Stimulated activated CD8-positive, alpha-beta memory T cell treated with anti-CD3 and anti-CD28 coated beads, Interleukin-15, amount 100 ng/mL, for 24 hours (primary cell): ENCODE measurements at places on chromosomes 1 and 21.

- no peak for DNase-seq
Observed at GRCh38 chr1:44713321-44713781, 17.6 kb downstream of the RNU5D-1 start.

- DNase-seq, result no peak
Observed at GRCh38 chr1:222161676-222162075, 386.2 kb downstream of the HHIPL2 start.

DNA sequence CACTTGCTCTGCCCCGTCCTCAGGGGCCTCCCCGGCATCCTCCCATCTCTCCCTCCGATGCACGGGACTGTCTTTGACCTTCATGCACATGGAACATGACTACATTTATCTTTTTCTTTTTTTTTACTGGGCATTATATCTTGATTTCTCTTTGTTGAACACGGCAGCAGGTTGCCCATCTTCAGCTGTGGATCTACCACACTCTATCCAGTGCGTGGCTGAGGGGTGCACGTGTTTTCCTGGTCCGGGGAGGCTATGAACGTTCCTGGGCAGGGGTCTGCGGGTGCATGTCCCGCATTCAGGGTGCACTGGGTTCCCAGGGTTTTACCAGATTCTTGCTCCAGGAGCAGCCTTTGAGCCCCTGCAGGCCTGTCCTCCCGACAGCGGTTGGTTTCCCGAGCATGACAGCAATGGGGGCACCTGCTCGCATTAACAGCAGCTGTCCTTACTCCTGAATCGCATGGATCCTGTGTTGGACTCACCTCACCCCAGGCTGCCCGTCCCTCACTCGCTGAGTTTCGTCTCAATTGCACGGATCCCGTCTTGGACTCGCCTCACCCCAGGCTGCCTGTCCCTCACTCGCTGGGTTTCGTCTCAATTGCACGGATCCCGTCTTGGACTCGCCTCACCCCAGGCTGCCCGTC lies 7.4 kb downstream of the POFUT2 start:
- no peak for DNase-seq

GRCh38 chr1:55542901-55543504 lies 327.8 kb upstream of the USP24 start:
- DNase-seq, result no peak

GRCh38 chr1:70090141-70090540 lies 115.2 kb downstream of the LRRC40 start:
- no peak for DNase-seq

- DNase-seq, result no peak
Observed at GRCh38 chr1:66384258-66384921, 149.6 kb upstream of the SGIP1 start.

DNA sequence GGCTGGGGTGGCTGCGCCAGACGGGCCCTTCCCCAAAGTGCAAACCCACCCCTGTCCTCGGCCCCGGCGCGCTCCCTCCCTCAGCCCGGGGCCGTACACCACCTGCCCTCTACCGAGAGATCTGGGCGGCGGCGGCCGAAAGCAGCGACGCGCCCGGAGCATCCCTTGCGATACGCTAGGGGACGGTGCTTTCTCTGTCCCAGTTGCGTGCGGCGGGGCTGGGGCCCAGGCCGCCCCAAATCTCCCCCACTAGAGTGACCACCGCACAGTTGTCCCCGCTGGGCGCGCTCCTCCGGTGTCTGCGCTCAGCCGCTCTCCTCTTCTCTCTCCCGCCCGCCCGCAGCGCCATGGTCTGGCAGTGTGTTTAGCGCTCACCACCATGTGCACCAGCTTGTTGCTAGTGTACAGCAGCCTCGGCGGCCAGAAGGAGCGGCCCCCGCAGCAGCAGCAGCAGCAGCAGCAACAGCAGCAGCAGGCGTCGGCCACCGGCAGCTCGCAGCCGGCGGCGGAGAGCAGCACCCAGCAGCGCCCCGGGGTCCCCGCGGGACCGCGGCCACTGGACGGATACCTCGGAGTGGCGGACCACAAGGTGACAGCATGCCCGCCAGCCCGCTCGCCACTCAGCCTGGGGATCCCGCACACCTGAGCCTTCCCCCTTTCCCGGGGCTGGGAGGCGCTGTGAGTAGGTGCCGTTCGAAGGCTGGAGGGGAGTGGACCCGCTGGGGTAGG lies 1.0 kb downstream of the ST6GALNAC5 start:
- DNase-seq, result no peak

- DNase-seq, result no peak
Observed at GRCh38 chr1:230900984-230901383, 32.7 kb upstream of the C1orf198 start.

GRCh38 chr21:45817345-45817744 lies 164.2 kb upstream of the COL6A1 start:
- DNase-seq, result no peak

- DNase-seq, result no peak
Observed at GRCh38 chr1:246319083-246319714, 187.9 kb downstream of the SMYD3 start.

DNA sequence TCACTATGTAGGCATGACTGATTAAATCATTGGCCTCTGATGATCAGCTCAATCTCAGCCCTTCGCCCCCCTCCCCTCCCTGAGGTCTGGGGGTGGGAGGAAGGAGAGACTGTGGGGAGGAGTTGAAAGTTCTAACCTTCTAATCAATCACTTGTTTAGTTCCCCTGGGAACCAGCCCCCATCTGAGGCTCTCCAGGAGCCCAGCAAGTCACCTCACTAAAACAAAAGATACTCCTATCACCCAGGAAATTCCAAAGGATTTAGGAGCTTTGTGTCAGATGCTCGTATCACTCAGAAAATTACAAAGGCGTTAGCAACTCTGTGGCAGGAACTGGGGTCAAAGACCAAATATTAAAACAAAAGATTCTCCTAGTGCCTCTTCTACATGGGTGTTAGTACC lies 21.6 kb downstream of the SYF2 start:
- no peak for DNase-seq

- DNase-seq, result no peak
Observed at GRCh38 chr21:35614396-35614921, 445.9 kb downstream of the SETD4 start.

GRCh38 chr1:29547300-29547699 lies 311.0 kb downstream of the PTPRU start:
- no peak for DNase-seq
